CD4-positive, alpha-beta T cell (primary cell): ENCODE measurements at places on chromosomes 2 and 18.

DNA sequence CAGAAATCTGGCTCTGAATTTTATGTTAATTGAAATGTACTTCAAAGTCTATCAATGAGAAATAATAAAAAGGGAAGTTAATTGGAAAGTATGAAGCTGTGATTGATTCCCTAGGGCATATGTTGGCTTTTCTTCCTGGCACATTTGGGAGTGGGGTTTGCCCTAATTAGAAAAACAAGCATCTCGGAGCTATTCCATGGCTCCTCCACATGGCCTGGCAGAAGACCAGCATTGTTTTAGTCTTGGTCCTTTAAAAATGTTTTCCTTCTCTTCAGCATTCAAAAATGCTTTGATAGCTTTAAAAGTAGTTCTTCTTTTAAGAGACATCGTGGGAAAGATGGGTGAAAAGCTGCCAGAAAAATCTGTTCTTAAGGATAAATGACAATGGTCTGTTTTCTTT, 445.5 kb upstream of the PKDCC start:
- DNase-seq, result no peak

GRCh38 chr2:41719756-41720155, 328.1 kb upstream of the PKDCC start:
- DNase-seq, result no peak

DNA sequence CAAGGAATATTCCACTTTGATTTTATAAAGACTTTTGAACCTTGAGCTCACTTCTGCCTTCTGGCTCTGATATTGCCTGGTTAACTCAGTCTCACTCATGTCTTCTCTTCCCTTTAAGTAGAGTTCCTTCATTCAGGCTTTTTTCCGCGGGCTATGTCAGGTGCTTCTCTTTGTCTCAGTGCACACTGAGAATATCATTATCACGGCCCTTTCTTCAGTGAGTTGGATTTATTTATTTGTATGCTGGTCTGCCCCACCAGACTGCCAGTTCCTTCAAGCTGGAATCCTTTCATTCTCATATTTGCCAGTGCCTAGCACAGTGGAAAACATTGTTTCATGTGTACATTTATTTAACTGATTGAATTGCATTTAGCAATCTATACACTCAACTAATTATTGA, 136.5 kb downstream of the DOK6 start:
- no peak for DNase-seq

DNA sequence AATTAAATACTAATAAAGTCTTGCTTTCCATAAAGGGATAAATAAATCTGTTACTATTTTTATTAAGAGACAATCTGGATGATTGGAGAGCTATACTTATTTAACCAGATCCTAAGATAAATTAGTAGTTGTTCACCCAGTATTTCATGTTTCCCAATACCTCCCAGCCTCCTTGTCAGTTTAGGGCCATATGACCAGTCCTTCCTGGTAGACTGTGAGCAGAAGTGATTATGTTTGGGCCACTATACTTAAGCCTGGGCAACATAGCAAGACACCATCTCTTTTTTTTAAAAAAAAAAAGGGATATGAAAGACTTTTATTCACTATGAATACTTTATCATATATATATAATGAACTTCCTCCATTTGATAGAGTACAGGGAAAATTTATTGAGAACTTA, 48.8 kb upstream of the PPM1B start:
- no peak for DNase-seq

- no peak for DNase-seq
Observed at GRCh38 chr2:32772638-32773447, 145.0 kb downstream of the TTC27 start.

GRCh38 chr2:44578471-44579093, 216.8 kb downstream of the CAMKMT start:
- no peak for DNase-seq

DNA sequence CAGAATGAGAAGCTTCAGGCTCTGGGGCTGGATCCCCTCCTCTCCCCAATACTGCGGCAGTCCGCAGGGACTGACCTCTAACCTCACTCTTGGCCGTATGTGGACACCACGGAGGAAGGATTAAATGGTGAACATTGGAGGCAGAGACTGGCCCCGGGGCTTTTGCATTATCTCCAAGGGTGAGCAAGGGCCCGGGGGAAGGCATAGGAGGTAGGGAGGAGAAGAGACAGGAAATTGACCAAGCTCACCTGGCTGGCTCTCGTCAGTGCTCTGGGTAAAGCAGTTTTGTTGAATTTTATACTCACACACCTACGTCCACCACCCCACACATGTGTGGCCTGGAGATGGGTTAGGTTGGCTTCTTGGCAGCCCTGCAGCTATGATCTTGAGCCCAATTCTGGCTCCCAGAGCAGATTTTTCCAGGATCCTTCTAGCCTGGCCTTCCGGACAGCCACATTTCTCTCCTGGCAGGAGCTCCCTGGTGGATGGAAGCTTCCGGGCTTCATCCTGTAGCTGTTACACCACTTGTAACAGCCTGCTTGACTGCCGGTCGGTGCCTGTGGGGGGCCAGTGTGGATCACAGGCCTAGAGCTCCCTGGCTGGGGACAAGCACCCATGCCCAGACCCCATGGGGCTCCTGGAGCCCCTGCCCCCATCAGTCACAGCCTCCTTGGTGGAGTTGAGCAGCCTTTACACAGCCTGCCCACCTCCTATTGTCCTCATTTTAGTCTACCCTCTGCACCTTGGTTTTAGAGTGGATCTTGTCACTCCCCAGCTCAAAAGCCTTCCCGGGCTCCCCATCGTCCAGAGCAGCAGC, 7.6 kb downstream of the ITM2C start:
- DNase-seq, result no peak

DNA sequence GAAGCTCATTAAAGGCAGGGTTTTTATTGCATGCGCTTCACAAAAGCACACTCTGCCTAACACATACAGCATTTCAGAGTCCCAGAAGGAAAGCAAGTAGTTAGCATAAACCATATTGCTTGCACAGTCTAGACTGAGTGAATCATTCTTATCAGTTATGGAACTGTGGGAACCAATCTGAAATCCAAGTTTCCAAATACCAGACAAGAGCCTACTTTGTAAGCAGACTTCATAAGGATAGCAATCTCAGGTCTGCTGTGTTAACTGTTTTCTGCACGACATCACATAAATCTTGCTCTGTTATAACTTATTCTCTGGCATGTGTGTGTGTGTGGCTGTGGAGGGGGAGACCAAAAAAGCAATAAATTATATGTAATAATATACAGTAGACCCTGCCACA, 608.1 kb upstream of the REG3G start:
- DNase-seq, result no peak

- DNase-seq, result no peak
Observed at GRCh38 chr18:36297417-36298125, at the start of gene FHOD3. Gene FHOD3 (plus strand): TSS chr18:36297713. CDS start chr18:36297836, 123 bp downstream.

DNA sequence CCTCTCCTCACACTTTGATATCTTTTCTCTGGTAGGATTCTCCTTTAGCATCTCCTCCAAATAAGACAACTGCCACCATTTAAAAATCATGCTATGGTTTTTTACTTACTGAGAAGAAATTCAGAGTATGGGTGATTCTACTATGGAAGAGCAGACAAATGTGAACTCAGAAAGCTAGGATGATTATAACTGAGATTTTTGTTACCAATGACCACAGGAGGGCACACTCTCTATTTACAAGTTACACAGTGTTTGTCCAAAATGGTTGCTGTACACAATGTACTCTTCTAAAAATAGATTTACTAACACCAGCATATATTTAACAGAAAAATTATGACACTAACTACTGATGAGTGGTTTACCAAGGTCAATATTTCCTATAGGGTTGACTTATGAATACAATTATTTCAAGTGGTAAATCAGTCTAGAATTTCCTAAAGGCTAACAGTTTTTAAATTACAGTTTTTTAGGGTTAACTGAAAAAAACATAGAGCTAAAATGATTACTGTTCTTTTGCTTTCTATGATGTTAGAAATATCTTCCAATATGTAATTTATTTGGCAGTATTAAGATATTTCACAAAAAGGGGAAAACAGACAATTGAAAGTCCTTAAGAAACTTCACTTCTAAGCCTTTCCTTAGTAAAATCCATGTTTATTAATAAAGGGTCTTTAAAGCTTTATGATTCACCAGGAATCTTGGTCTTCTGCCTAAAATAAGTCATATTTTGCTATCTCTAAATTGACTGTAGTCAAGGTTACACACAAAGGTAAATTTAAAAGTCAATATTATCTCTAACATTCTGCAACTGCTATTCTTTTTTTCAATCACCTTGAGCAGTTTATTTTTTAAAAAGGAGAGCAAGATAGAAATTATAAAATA, 57.2 kb downstream of the MAP4K3 start:
- no peak for DNase-seq

- no peak for DNase-seq
Observed at GRCh38 chr2:13067508-13067907, 350.8 kb downstream of the TRIB2 start.

GRCh38 chr18:57585855-57586250, 649 bp downstream of the FECH start:
- no peak for DNase-seq

DNA sequence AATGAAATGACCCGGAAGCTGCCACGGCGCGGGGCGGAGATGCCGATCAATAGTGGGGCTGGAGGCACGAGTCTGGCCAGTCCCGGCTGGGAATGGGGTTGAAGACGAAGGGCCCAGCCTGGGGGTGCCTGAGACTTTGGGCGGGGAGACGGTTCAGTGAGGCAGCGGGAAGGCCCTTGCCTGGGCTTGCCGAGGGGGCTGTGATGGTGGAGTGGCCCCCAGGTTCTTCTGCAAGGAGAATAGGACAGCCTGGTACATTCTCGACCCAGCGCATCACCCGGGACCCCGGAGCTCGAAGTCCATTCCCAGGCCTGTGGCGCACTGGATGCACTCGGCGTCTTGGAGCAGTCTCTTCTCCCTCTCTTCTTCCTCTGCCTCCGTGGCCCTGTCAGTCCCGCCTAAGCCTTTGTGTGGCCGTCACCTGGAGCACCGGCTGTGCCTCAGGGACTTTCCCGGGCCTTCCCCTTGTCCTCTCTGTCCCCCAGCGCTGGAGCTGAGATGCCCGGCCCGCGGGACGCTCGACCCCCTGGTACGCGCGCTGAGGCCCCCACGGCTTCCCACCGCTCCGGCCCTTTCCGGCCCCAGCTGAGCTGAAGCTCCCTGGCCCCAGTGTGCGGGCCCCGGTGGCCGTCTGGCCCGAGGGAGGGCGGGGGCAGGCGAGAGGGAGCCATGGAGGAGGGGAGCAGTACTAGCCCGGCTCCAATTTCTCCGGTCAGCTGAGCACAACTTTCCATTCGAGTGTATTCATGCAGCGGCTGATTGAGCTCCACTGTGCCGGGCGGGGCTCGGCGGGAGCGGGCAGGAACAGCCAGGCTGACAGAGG, 8.0 kb downstream of the SIX3 start:
- no peak for DNase-seq

- no peak for DNase-seq
Observed at GRCh38 chr2:189037518-189037917, 63.3 kb downstream of the COL3A1 start.

- DNase-seq, result no peak
Observed at GRCh38 chr2:28582595-28582994, 86.7 kb downstream of the PLB1 start.

DNA sequence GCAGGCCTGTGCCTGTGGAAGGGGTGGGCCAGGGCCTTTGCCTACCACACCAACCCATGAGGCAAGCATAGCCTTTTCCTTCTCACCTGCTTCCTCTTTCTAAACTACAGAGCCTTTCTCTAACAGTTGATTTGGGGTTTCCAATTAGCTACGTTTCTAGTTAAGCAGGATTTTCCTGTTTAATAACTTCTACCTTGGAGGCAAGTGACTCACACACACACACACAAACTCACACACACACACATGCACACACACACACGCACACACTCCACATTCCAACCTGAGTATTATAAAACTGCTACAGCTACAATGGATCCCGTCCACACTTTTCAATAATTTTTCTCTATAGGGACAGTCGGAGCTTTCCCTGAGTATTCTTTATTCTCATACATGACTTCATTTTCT, 84.9 kb downstream of the SOX11 start:
- no peak for DNase-seq

DNA sequence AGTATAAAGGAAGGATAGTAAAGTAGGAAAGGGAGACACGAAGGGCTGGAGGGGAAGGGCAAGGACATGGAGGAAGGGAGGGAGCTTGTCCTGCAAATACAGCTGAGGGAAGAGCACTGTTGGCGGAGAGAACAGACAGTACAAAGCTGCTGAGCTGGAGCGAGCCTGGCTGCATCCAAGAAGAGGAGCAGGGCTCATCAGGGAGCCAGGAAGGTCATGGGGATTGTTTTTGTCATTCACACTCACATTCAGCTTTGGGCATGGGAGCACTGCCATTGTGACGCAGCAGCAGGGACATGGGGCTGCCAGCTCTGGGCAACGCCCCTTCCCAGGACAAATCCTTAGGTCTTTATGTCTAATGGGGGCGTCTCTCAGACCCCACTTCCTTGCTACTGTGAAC, 125.1 kb downstream of the COPS8 start:
- DNase-seq, result no peak

DNA sequence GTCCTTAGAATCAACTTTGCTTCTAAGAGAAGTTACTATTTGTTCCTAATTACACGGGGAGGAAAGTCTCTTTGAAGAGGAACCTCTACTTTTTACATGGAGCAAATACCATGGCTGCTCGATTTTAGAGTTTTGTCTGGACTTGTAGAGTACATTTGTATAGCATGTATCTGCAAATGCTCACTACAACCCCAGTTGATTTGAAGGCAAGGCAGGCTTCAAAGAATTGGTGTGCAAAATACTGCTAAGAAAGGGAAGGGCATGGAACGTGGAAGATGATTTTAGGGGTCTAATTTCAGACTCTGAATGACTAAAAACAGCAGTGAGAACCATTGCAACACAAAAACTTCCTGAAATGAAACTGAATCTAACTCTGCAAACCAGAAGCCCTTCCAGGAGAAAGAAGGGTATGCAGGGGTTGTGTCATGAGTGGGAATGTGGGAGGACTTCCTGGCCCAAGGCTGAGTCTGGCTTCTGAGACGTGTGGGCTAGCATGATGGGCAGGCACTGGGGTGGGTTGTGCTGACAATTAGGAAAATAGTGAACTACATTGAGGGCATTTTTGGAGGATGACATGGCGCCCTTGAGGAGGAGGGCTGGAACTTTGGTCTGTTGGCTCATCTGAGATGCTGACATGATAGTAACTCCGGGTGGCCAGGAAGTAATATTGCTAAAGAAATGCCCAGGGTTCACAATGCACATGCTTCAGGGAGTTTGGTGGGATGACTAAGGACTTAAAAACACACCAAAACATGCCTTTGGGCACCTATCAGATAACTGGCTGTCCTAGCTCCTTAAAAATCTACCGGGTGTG, 18.9 kb upstream of the IL1R2 start:
- no peak for DNase-seq

- DNase-seq, result no peak
Observed at GRCh38 chr2:174243812-174244211, 4.5 kb downstream of the OLA1 start.

DNA sequence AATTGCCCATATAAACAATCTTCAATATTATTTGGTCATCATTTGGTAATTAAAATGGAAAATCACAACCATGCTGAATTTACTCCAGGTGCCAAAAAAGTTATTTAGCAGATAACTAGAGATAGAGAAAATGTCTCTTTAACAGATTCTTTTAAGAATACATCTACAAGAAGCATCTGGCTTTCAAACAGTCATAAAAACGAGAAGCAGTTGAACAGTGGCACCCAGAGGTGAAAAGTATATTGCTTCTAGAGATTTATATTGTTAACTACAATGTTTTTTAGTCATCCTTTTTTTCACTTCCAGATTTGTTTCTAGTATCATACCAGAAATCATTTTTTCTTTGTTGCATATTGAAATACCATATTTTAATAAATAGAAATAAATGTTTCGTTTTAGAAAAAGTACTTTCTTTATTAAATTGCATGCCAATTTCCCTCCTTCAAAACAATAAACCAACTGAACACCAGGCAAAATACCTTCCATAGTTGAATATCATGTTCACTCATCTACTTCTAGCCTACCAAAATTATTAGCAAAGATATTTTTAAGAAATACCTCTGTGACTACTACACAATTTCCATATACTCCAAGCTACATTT, 65.4 kb upstream of the HNRNPA3 start:
- peak; percentile 24 for DNase-seq
